ENCODE measurements at places on chromosomes 1 and 21.
A peak's percentile ranks its signal among the peaks of the same experiment; 100 is the strongest.

DNA sequence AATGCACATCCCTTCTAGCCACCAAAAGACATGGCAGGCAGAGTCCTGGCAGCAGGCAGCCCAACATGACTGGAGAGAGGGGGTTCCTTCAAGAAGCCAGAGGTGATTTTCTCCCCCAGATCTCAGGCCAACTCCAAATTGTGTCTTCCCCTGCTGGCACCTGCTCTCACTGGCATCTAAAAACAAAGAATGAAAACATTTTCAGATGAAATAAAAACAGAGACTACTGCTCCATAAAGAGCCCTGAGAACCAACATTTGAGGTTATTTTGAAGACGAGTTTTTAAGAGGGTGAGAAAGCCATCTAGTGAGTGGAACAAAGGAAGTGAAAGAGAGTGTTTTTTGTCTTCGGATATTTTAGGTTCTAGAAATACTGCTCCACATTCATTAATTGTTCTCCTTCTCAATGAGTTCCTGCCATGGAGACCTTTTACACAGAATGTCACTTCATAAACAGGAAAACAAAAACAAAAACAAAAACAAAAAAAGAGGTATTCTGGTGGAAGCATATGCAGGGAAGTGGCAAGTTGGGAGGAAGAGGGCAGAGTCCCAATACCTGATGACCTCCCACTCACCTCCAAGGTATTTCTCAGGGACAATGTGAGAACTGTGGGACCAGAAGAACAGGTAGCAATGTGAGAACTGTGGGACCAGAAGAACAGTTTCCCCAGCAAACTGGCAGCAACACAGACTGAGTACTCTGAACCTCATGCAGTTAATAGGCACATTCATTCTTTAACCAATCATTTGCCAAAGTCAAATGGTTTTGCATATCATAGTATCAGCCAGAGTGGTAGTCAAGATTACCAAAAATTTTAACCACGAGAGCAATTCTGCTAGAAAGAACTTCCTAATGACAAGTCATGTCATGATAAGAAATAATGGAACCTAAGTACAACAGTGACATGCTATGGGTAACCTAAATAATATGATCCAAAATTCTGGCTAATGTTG lies 50.0 kb downstream of the KIAA0319L start:
- H3K4me3 ChIP-seq, result no peak overlapping the region
- peaks cover 15% of the 10 kb centered on the region for H3K36me3 ChIP-seq
- no peaks in the 10 kb centered on the region for H3K27me3 ChIP-seq
- no peak for DNase-seq
- H3K4me1 ChIP-seq, result no peaks in the 10 kb centered on the region
- no peak overlapping the region for H3K27ac ChIP-seq

- no peak for DNase-seq
- no peaks in the 10 kb centered on the region for H3K36me3 ChIP-seq
- H3K27me3 ChIP-seq, result peaks cover 11% of the 10 kb centered on the region
- no peak overlapping the region for H3K27ac ChIP-seq
- H3K4me1 ChIP-seq, result no peaks in the 10 kb centered on the region
- H3K4me3 ChIP-seq, result no peak overlapping the region
Observed at GRCh38 chr1:189868021-189868420, 609.6 kb downstream of the BRINP3 start.

DNA sequence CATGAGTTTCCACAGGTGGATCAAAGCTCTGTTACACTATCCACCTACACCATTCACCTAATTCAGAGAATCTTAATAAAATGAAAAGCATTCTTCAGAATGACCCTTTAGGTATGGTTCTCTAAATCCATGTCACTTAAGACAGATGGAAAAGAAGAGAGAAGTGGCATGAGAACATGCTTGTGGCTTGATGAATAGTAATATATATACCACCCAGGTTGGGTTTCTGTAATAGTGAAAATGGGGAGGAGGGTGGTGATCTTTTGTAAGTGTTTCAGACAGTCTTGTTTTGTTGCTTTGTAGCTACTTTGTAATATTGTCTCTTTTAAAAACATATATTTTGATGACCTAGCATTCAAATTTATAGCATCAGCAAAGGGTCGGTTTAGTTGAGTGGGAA lies 469.8 kb downstream of the USP25 start:
- no peak for DNase-seq
- H3K36me3 ChIP-seq, result no peaks in the 10 kb centered on the region
- H3K4me1 ChIP-seq, result no peaks in the 10 kb centered on the region
- H3K27ac ChIP-seq, result no peak overlapping the region
- H3K27me3 ChIP-seq, result no peaks in the 10 kb centered on the region

- H3K36me3 ChIP-seq, result no peaks in the 10 kb centered on the region
- peaks cover 16% of the 10 kb centered on the region for H3K4me1 ChIP-seq
- DNase-seq, result no peak
- no peak overlapping the region for H3K27ac ChIP-seq
Observed at GRCh38 chr1:15332952-15333715, 76.6 kb upstream of the EFHD2 start.

DNA sequence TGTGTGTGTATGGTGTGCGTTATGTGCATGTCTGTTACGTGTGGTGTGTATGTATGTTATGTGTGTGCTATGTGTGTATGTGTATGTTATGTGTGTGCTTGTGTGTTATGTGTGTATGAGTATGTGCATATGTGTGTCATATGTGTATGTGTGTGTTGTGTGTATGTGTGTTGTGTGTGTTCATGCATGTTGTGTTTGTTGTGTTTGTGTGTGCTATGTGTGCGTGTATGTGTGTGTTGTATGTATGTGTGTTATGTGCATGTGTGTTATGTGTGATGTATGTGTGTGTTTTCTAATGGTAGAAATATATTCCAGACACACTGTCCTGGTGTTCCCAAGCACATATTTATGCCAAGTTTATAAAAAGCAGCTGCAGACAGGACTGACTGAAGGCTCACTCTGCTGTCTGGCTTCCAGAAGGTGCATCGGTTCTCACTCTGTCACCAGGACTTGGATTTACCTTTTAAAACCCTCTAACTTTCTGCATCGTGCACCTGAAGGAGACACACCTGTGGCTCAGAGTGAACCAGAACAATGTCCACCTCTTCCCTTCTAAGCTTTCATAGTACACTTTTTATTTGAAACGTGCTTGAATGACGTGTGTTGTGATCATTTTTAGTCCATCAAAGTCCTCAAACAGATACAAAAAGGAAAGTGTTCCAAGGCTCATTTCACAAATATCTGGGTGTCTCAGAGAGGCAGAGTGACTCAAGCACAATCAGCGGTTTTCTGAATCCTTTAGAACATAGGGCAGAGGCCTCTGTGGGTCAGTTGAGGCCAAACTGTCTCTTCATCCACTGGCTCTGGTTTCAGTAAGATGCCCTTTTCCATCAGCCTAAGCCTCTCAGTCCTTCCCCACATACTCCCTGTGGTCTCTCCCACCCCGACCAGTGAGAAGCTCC lies 49.9 kb downstream of the TOMM20 start:
- peak overlapping the region; percentile 65 for H3K27ac ChIP-seq
- H3K4me1 ChIP-seq, result peaks cover 47% of the 10 kb centered on the region

DNA sequence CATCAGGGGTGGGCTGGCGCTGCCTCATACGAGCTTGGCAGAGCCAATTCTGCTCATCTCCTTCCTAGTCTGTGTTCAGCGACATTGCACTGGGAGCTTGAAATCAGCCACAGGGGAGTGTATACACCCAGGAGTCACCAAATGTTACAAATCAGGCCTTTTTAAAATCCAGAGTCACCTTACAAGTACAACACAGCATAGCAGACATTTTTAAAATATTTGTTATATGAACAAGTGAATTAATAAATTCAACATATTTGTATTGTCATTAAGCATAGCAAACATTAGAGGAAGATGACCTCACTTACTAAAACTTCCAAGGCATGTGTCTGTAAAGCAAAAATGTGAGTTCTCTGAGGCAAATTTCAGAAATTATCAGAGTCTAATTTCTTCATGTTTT lies 210.0 kb downstream of the HLX start:
- H3K27me3 ChIP-seq, result no peaks in the 10 kb centered on the region
- H3K36me3 ChIP-seq, result no peaks in the 10 kb centered on the region
- H3K4me3 ChIP-seq, result no peak overlapping the region
- H3K27ac ChIP-seq, result peak overlapping the region; percentile 39
- no peak for DNase-seq

DNA sequence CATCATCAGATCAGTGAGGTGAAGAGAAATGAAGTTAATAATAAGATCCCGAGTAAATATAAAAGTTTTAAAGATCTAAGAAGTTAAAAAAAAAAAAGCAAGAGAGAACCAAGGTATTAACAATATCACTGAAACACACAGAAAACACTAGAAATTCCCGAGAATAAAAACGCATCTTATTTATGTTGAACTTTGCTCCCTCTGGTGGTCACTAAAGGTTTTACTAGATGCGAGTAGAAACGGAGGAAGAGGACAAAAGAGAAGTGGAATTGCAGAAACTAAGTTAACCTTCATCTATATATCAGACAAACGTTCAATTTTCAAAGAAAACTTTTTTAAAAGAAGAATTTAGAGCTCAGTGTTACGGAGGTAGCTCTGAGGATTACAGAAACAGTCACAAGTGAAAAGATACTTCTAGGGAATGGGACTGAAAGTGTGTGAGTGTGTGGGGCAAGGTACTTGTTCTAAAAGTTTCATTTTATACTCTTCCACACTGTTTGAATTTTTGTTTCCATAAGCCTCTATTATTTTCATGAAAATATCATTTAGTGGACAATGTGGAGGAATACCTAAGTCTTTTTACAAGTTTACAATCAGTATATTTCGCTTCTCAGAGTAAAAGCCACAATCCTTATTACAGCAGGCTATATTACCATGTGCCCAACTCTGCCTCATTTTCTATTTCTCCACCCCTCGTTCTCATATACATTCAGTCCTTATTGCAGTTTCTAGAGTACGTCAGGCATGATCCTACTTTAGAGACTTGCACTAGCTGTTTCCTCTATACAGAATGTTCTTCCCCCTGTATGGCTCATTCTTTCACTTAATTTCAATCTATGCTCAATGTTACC lies 19.7 kb downstream of the ACBD6 start:
- H3K4me3 ChIP-seq, result no peak overlapping the region
- H3K27me3 ChIP-seq, result no peaks in the 10 kb centered on the region
- no peak for DNase-seq
- no peak overlapping the region for H3K27ac ChIP-seq

- H3K27ac ChIP-seq, result no peak overlapping the region
- H3K4me1 ChIP-seq, result no peaks in the 10 kb centered on the region
- no peak overlapping the region for H3K4me3 ChIP-seq
- no peak for DNase-seq
Observed at GRCh38 chr1:35777109-35777508, 7.3 kb upstream of the CLSPN start.

DNA sequence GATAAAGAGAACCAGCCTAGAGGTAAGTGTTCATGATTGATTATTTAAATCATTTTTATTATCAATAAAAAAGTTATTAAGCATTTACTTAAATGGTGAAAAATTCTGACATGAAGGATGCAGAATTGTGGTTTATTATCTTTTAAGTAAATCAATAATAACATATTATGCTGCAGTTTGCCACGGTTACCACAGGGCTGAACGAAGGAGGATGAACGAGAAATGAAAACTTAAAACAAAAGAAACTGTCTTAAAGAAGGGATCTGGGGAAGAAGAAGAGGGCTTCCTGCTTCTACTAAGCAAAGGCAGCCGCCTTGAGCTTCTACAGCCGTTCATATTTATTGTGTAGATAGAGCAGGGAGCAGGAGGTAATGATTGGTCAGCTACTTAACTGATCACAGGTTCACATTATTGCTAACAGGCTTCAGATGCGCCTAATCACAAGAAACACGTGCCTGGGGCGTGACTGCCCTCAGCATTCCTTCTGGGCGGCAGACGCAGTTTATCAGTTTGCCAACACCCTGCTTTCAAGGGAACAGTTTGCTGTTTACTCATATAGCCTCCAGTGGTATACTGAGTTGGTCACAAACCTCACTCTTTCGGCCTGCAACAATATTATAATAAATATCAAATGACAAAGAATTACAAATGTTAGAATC lies 5.8 kb upstream of the FNBP1L start:
- no peaks in the 10 kb centered on the region for H3K27me3 ChIP-seq
- peak overlapping the region; percentile 4 for H3K27ac ChIP-seq
- no peaks in the 10 kb centered on the region for H3K36me3 ChIP-seq
- DNase-seq, result no peak
- peaks cover 17% of the 10 kb centered on the region for H3K4me1 ChIP-seq

GRCh38 chr1:162229549-162229948 lies 147.1 kb downstream of the SPATA46 start:
- no peaks in the 10 kb centered on the region for H3K4me1 ChIP-seq
- no peaks in the 10 kb centered on the region for H3K27me3 ChIP-seq
- H3K27ac ChIP-seq, result no peak overlapping the region
- no peaks in the 10 kb centered on the region for H3K36me3 ChIP-seq
- DNase-seq, result no peak

DNA sequence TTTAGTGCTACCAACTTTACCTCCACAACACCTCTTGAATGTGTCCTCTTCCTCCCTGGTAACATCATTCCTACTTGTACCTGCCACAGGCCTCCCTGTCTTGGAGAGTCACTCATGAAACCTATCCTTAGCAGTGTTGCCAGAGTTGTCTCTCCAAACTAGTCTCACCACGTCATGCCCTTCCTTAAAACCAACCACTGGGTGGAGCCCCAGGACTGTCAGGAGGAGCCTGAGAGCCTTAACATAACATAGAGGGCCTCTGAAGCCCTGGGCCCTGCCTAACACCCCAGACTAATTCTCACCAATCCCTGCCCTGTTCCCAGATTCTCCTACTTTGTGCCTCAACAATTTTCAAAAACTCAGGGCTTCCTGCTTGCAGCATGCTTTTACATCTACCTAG lies 65.3 kb downstream of the ZNF697 start:
- H3K36me3 ChIP-seq, result no peaks in the 10 kb centered on the region
- H3K27ac ChIP-seq, result no peak overlapping the region
- H3K27me3 ChIP-seq, result no peaks in the 10 kb centered on the region
- no peaks in the 10 kb centered on the region for H3K4me1 ChIP-seq

- H3K27me3 ChIP-seq, result no peaks in the 10 kb centered on the region
- H3K27ac ChIP-seq, result no peak overlapping the region
- H3K4me3 ChIP-seq, result no peak overlapping the region
- DNase-seq, result no peak
Observed at GRCh38 chr1:46193984-46194570, 4.2 kb downstream of the POMGNT1 start.

DNA sequence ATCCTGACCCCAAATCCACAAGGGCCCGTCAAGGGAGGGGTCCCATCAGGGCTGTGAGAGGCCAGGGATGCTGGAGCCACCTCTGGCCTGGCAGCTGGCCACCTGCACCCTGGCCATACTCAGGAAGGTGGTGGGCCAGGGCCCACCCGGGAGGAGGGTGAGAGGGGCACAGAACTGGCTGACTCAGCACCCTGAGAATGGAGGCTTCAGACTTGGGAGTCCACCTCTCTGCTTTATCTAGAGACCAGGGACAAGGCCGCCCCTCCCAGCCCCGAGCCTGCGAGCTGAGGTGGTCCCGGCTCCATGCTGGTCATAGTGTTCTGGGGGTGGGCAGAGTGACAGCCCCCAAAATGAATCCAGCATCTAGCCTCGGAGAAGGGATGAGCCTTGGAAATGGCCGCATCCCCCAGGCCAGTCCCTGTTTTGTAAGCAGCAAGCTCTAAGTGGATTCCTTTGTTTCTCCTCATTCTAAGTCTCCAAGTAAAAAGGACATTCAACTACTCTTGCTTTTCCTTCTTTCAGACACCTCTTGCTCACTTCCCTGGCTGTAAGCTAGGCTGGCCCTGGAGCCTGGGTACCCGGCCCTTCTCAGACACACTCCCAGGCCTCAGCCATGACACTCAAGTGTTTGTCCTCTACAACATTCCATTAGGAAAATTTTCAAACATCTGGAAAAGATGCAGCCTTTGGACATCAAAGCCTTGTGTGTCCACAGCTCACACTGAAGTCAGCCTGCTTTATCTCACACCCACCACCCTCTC lies 12.3 kb downstream of the WNT3A start:
- DNase-seq, result no peak
- no peaks in the 10 kb centered on the region for H3K36me3 ChIP-seq
- H3K27me3 ChIP-seq, result no peaks in the 10 kb centered on the region
- no peak overlapping the region for H3K27ac ChIP-seq
- H3K4me1 ChIP-seq, result peaks cover 12% of the 10 kb centered on the region
- no peak overlapping the region for H3K4me3 ChIP-seq

Measured in RWPE2 (cell line).